ENCODE measurements at places on chromosomes 5 and 9.

- DNase-seq, result no peak
These were observed 134.5 kb downstream of the SEC61B start for GRCh38 chr9:99356512-99356971.

DNA sequence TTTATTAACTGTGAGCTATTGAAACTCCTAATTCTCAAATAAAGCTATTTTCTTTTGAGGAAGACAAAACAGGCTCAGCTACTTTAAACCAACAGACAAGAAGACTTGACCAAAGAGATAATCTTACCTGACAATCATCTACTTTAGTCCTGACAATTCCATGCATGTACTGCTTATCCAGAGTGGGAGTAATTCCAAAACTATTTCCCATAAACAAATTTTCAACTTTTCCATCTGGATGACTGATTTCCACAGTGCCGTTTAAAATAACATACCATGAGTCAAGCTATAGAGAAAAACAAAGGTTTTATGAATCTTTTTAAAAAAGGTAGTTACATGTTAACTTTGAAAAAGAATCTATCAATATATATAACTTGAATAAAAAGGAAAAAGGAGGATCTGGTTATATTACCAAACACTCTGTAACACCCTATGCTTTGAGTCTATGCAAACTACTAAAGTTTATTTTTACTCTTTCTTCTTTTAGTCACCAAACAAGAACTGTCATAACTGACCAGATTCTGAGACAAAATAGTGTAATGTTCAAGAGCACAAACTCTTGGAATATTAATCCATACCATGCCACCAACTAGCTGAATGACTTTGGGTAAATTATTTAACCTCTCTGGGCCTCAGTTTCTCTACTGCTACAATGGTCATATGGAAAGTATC lies 129.7 kb downstream of the RAPGEF6 start:
- no peak for DNase-seq

- DNase-seq, result no peak
These were observed 9.6 kb upstream of the NME5 start for GRCh38 chr5:138148811-138149210.

DNA sequence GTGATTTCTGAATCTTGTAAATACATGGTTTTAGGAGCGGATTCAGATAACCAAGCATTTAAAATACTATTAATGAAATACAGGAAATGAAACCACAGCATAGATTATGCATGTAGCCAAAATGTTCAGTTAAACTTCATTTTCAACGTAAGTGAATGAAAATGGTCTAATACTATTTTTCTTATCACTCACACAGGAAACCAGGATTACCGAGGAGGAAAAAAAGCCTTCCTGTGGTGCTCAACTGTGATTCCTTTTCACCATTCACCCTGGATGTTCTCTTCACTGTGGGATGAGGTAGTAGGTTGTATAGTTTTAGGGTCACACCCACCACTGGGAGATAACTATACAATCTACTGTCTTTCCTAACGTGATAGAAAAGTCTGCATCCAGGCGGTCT lies 83.4 kb upstream of the ZNF169 start:
- no peak for DNase-seq

DNA sequence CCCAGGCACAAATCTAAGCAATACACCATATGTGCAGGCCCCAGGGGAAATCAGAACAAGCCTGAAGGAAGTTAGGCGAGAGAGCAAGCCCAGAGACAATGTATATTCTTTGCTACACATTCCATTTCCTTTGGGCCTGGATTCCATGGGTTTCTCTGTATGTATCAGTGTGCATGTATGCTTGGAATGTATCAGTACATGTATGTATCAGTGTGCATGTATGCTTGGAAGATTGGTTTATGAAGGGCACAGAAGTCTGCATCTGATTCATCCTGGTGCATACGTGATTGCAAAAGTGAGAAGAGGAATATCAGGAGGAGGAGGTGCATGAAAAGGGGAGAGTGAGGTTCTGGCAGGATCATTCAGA lies 232.6 kb upstream of the ANKRD55 start:
- no peak for DNase-seq

DNA sequence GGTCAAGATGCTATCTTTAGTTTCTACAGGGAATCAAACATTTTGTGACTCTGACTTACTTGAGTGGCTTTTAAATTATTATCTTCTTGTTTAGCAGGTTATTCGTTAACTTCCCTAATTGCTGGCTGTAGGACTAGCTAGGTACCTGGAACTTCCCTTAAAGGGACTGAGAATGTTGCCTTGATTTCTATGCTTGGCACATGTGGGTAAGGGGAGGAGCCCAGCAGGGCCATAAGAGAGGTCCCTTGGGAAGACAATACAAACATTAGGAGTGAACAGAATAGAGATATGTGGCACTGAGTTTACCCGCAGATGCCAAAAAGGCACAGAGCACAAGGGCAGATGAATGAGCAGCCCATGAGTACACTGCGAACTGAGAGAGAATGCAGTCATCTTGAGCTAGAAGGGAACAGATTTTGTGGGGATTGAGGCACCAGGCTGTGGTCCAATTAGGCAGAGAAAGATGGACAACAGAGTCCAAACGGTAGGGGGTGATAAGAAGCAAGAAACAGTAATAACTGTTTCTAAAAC lies 9.8 kb downstream of the CKMT2 start:
- no peak for DNase-seq

DNA sequence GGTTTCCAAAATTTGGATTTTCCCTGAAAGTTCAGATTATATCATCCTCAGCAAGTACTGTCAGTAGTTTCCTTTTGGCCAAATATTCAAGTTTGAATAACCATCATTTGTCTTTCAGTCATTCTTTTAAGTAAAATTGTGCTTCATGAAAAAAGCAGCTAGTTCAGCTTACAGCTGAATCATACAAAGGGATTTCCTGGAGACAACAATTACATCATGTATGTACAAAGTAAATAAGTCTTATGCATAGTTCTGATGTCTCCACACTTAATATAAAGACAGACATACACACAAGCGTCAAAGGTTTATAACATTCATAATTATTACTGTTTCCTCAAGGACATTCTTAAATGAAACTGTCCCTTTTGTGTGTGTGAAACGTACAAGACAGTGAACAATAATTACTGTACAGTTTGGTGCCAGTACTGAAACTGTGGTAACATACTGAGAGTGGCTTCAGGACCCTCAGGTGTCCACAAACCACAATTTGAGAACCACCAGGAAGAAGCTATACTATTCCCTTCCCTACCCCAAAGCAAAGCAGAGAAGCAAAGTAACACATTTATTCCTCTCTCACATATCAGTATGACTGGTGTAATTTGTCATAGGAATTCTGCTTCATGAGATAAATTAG lies 746.6 kb downstream of the TAF11L14 start:
- no peak for DNase-seq

- DNase-seq, result no peak
These were observed 92.2 kb upstream of the MOCS2 start for GRCh38 chr5:53201746-53202145.

DNA sequence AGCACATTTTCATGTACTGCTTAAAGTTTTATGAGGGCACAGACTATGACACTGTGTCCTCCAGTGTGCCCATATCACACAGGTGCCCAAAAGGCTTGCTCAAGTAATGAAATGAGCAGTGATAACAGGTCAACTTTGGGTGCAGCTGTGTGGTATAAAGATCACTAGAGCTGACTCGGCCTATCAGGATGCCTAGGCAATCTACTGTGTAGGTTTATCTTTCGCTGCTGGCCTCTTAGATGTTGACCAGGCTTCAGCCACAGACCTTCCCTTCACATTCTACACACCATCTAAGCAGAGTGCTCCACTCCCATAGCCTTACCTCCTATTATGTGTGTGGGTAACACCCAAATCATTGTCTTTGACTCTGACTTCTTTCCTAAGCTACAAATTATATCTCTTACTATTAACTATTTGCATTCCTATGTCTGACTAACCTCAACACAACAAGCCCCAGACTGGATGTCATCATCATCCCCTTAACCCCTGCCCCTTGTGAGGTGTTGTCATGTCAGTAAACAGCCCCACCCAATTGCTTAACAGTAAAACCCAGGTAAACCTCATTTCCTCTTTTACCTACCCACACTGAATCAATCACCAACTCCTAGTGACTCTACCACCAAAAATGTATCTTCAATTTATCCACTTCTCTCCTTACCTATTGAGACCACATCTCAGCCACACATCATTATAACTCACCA lies 2.5 kb downstream of the SREK1IP1 start:
- DNase-seq, result no peak

GRCh38 chr5:98911280-98912040 lies 17.3 kb downstream of the CHD1 start:
- DNase-seq, result no peak

DNA sequence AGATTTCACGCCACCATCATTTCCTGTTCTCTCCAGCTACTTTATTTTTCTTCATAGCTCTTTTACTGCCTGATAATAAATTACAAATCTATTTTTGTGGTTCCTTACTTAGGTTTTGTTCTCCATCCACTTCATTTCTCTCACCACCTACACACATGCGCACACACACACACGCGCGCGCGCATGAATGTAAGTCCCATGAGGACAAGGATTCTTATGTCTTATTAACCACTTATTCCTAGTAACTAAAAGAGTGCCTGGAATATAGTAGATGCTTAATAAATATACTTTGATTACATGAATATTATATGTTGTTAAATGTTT lies 116.5 kb downstream of the TRPM6 start:
- DNase-seq, result no peak

All from GM13976 (cell line).